Thymus (tissue), 14 donors: ENCODE measurements at places on chromosomes 1 and 21. TPM values are rescaled to one million over a fixed set of nuclear protein-coding genes. Genes with fewer than 3 reads are reported as not detected.

Gene LCE3D
- total RNA-seq = not detected

Gene FCRL3
- total RNA-seq = 2.5 TPM

Gene ZYG11A
- total RNA-seq = 0.90 TPM

Gene LCA5L
- 1.6 TPM for total RNA-seq

Gene CCDC181
- 0.47 TPM for total RNA-seq

DNA sequence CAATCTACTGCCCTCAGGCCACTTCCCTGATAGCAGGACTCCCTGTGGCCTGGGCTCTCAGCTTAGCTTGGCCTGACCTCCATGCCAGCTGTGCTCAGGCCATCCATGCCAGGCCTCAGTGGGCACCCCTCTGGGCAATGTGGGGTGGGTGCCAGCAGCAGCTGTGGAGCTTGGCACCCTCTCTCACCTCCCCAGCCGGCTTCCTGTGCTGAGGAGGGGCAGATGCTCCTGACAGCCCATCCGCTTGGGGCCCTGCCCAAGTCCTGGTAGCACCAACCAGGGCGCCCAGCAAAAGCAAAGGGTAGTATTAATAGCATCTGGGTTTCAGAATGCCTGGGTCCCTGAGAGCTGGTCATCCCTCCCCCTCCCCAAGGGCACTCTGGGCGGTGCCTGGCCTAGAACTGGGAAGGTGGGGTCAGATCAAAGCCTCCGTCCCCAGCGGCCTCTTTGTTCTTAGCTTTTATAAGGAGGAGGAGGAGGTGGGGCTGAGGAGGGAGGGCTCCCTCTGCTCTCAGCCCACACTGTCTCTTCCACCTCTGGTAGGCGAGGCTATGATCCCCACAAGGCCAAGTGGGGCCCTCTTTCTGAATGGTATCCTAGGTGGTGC is 6.1 kb downstream of the EFNA4 start:
- no peak for DNase-seq
- peaks cover 9% of the 10 kb centered on the region for H3K36me3 ChIP-seq
- H3K4me1 ChIP-seq = peaks cover 9% of the 10 kb centered on the region
- H3K4me3 ChIP-seq = no peak overlapping the region
- peaks cover 3% of the 10 kb centered on the region for H3K27me3 ChIP-seq
- peak overlapping the region; percentile 20 for H3K27ac ChIP-seq

GRCh38 chr1:172960454-172961208 is 90.1 kb downstream of the TNFSF18 start:
- no peak for DNase-seq
- H3K36me3 ChIP-seq = no peaks in the 10 kb centered on the region
- H3K4me1 ChIP-seq = no peaks in the 10 kb centered on the region
- H3K27me3 ChIP-seq = no peaks in the 10 kb centered on the region

DNA sequence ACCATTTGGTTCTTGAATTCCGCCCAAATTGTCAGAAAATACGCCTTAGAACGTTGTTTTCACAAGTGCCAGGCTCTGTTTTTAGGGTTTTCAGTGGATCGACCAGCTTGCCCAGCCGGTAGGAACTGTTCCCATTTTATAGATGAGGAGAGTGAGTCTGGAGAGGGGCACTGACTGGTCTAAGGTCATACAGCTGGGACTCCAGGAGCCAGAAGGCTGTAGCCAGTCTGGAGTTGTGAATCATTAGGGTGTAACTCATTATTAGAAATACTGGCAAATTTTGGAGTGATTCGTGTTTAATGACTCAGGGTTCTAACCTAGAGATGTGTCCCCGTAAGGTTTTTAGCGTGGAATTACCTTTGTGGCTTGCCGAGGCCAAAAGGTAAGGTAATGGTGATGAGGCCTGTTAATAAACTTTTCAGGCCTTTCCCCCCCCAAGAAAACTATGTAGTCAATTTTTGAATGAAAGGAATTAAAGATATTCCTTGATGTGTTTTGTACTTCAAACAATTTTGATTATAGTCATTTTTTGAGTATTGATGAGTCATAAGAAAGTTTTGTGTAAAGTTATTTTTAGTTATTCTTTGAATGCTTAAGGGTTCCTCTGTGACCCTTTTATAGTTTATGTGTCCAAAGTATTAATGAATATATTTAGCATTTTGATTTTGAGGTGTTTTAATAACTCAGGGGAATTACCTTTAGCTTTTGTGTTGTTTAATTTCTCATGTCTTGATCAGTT is 2.1 kb downstream of the DYRK1A start:
- peaks cover 29% of the 10 kb centered on the region for H3K4me1 ChIP-seq
- peak overlapping the region; percentile 98 for H3K4me3 ChIP-seq

- no peak overlapping the region for H3K27ac ChIP-seq
- DNase-seq = no peak
- no peaks in the 10 kb centered on the region for H3K27me3 ChIP-seq
These were observed 390.6 kb downstream of the KCTD3 start for GRCh38 chr1:215957663-215958062.

DNA sequence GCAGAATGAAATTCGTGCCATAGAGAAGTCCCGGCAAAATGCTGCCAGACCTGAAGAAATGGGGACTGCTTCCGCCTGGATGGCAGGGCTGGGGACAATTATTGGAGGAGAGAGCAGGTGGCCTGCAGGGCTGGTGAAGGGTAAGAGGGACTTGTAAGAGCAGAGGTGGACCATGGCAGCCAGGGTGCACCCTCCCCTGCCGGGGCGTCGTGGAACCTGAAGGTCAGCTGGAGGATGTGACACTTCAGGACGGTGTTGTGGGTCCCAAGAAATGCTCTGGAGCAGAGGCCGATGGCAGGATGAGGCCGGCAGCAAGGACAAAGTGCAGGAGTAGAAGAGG is 40.3 kb downstream of the RIPK4 start:
- no peak overlapping the region for H3K27ac ChIP-seq
- peaks cover 18% of the 10 kb centered on the region for H3K27me3 ChIP-seq
- no peaks in the 10 kb centered on the region for H3K36me3 ChIP-seq
